Astrocyte (in vitro differentiated cells and primary cell): ENCODE measurements at places on chromosomes 12 and 14. TPM values are rescaled to one million over a fixed set of nuclear protein-coding genes. Genes with fewer than 3 reads are reported as not detected.

BHLHE41 gene
- total RNA-seq: 2.9 and 4.3 TPM in 2 replicates

STRAP gene
- 227 and 241 TPM in 2 replicates for total RNA-seq

GRCh38 chr12:2509137-2509536 is 285.6 kb upstream of the FKBP4 start:
- DNase-seq: no peak

- no peak for DNase-seq
These were observed 32.8 kb downstream of the MIA2 start for GRCh38 chr14:39266525-39266870.

MDGA2 gene
- total RNA-seq: 2.0 and 2.4 TPM in 2 replicates

- peak; percentile 55 for DNase-seq
These were observed 9.8 kb downstream of the GALNT6 start for GRCh38 chr12:51381226-51382079.

SSPN gene
- total RNA-seq: 6.3 and 11.2 TPM in 2 replicates

GRCh38 chr12:128947209-128947608 is 93.9 kb downstream of the GLT1D1 start:
- no peak for DNase-seq

DNA sequence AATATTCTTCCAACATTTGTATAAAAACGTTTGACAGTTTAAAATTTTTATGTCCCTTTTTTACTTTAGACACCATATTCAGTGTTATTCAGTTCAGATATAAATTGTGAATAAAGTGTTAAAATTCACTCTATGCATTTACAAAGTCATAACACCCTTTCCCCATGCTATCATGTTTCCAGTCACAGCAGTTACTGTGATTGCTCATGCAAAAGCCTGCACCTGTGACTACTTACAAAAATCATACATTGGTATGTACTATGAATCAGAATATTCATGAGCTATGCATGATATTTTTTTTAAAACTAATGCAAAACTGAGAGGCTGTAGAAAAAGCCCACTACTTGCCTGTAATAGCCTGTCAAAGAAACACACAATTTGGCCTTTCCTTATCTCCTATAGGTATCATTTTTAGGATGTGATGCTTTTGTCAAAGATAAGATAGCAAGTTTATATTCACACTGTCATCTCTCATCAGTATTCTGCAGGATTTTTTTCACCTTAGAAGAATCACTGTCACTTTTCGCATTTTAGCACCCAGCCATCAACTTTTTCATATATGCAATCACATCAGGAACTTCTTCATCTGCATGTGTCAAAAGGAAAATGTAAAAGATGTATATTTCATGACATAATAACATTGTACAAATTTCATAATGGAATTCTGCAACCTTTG is 443.2 kb downstream of the C12orf50 start:
- DNase-seq: no peak

GRCh38 chr12:92784797-92785562 is 82.2 kb downstream of the PLEKHG7 start:
- DNase-seq: peak; percentile 70

- no peak for DNase-seq
These were observed 35.0 kb downstream of the TPH2 start for GRCh38 chr12:71973687-71974086.

ACTN1 gene
- 1,163 and 1,186 TPM in 2 replicates for total RNA-seq

- DNase-seq: peak; percentile 52
These were observed 9.0 kb upstream of the OR6J1 start for GRCh38 chr14:22653012-22653621.

DNA sequence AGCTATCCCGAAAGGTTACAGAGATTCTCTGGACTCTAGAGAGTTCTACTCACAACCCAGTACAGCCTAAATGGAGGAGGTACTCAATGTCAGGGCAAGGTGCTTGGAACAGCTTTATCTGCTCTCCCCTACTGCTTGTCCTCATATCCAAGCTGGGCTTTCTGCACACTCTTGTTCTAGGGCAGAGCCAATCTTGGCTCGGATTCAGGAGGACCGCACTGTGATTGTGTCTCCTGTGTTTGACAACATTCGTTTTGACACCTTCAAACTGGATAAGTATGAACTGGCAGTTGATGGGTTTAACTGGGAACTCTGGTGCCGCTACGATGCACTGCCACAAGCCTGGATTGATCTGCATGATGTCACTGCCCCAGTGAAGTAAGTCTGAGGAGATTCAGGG is 25.0 kb downstream of the GALNT8 start:
- DNase-seq: no peak

DNA sequence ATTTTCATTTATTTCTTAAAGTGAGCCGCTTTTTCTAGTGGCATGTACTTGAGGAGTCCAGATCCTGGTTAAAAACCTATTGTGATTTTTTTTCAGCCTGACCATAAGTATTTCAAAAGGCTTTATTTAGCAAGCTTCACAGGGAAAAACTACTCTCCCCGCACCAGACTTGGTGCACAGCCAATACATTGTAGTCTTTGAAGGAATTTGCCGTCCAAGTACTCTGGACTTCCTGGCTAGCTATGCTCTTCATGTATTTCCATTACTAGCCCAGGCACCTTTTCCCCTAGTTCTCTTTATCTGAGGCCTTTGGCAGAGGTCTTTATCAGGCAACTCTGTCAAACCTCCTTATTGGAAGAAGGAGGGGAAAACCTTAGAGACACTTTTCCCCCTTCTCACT is 234.7 kb downstream of the CCDC91 start:
- peak; percentile 91 for DNase-seq

GRCh38 chr14:105049753-105050550 is 15.3 kb downstream of the GPR132 start:
- no peak for DNase-seq

SLC25A21 gene
- total RNA-seq: 1.5 and 2.8 TPM in 2 replicates

GRCh38 chr14:90344331-90345238 is 12.8 kb upstream of the NRDE2 start:
- DNase-seq: no peak

DNA sequence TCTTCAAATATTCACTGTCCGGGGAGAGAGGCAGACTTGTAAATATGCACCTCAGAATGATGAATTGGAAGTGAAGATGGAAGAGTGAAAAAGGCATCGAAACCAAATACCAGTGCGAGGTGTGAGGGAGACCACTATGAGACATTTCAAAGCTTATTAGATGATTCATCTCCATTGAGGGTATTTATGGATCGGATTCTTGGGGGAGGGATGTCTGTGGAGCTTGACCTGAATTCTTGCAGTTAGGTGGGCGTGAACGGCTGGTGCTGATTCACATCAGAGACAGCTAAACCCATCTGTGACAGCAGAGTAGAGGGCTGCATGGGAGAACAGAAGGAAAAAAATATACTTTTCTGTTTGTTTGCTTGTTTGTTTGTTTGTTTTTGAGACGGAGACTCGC is 677.2 kb downstream of the AACS start:
- DNase-seq: peak; percentile 85

- DNase-seq: no peak
These were observed 247.6 kb downstream of the EMP1 start for GRCh38 chr12:13444076-13444475.

DNA sequence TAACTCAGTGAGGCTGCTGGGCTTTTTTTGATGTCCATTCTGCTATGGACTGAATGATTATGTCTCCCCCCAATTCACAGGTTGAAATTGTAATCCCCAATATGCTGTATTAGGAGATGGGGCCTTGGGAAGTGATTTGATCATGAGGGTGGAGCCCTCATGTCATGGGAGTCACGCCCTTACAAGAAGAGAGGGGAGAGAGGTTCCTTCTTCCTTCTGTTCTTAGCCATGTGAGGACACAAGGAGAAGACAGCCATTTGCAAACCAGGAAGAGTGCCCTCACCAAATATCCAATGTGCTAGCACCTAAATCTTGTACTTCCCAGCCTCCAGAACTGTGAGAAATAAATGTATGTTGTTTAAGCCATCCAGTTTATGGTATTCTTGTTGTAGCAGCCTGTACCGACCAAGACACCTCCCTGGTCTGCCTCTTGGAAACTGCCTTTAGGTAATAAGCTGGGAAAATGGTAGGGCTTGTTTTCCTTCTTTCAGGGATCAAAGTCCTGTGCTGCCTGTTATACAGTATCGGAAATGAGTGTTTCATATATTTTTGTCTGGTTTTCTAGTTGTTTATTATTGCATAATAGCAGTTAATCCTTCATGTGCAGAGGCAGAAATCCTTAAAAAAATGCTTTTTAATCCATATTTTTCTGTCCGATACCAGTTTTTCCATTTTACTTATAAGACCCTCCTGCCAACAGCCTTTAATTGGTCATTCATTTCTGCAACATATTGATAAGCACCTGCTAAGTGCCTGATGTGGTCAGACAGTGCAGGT is 16.3 kb downstream of the BORCS5 start:
- no peak for DNase-seq

GRCh38 chr14:64061706-64062105 is 208.9 kb downstream of the SYNE2 start:
- DNase-seq: no peak

SYCP3 gene
- total RNA-seq: not detected in 2 replicates

DNA sequence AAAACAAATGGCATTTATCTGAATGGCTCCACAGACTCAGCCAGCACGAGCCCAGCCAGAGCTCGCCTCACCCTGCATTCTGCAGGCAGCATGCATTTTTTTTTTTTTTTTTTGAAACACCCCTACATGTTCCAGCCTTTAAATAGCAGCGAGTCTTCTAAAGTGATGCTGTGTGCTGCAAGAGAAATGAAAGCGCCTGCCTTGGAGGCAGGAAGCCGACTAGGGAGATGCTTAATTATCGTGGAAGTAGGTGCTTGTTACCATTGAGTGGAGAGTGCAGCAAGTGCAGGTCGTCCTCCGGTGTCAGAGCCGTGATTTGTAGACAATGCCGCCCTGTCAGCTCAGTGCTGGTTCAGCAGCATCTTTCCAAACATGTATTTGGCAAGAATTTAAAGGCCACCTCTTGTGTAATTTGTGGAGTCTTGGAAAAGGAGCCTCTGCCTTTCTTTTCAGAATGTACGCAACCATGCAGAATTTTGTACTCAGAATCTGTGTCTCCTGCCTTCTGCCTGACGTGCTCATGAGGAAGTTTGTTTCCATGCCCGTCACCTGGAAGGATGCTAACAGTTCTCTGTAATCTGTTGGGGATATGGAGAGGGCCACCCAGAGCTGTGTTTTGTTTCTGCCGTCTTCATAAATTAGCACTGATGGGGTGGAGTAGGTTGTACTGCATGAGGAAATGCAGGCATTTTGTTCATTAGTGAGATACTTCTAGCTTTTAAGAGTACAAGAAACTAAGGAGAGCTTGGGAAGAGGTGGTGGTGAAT is 345.9 kb upstream of the RGS6 start:
- peak; percentile 57 for DNase-seq

TMPRSS12 gene
- not detected in 2 replicates for total RNA-seq

DNA sequence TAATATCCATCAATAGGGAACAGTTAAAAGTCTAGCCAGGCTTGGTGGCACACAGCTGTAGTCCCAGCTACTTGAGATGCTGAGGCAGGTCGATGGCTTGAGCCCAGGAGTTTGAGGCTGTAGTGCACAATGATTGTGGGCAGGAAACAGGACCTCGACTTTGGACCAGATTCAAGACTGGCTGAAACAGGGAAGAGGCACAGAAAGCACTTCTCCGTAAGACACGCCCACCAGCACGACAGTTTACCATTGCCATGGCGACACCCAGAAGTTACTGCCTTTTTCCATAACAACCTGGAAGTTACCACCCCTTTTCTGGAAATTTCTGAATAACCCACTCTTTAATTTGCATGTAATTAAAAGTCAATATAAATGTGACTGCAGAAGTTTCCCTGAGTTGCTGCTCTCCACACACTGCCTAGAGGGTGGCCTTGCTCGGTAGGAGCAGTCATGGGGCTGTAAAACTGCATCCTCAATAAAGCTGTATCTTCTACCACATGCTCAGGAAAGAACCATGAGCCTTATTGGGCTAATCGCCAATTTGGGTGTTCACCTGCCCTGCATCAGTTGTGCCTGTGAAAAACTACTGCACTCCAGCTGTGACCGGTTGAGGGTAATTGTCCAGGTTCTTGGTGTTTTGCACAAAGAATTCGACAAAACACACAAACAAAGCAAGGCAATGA is 4.6 kb upstream of the LRRC23 start:
- peak; percentile 75 for DNase-seq

GRCh38 chr14:30779210-30779609 is 95.1 kb upstream of the COCH start:
- peak; percentile 23 for DNase-seq
